ENCODE measurements at places on chromosomes 2 and 18.

DNA sequence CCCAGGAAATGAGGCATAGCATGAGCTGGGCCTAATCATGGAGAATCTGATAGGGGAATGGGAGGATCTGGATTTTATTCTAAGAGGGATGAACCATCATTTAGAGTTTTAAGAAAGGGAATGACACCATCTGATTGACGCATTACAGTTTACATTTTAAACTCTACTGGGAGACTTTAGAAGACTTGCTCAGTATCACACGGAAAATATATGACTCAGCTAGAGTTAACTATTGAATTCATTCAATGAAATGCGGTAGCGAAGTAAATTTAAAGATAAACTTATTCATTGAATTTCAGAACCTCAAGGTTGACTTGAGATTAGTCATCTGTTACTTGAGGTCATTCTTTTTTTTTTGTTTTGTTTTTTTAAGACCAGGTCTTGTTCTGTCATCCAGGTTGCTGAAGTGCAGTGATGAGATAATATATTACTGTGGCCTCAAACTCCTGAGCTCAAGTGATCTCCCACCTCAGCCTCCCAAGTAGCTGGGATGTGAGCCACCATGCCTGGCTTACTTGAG, 25.0 kb downstream of the MC4R start:
- no peak for DNase-seq

GRCh38 chr2:64538764-64539433, 14.8 kb downstream of the AFTPH start:
- no peak for DNase-seq

DNA sequence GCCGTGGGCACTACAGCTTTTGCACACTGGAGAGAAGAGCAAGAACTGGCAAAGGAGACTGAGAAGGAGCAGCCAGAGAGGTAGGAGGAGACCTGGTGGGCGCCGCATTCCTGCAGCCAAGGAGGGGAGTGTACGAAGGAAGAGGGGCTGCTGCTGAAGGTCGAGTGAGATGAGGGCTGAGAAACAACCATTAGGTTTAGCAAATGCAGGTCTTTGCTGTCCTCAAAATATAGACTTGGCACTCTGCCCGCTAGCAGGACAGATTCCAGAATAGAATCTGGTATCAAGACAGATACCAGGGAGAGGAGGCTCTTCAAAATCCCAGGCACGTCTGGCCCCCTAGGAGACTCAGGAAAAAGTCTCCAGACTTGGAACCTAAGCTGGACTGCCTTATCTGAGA, 83.0 kb downstream of the TGOLN2 start:
- DNase-seq: no peak

- DNase-seq: no peak
Observed at GRCh38 chr2:187274146-187274545, 173.9 kb downstream of the CALCRL start.

DNA sequence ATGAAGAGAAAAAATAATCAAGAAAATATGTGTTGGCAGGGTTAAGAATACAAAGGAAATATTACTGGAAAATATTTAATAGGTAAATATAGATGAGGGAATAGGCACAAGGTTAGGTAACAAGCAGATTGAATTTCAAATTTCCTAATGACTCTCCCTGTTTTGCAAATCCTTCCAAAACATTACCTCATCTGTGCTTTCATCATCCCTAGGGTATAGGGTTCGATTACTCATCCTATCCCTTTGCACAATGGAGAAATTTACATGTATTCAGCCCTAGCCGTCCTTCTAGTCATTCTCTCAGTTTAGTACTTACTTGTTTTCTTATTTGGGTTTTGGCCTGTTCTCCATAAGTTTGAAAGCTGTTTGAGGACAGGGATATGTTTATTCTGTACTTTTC, 864.6 kb upstream of the FSHR start:
- no peak for DNase-seq

DNA sequence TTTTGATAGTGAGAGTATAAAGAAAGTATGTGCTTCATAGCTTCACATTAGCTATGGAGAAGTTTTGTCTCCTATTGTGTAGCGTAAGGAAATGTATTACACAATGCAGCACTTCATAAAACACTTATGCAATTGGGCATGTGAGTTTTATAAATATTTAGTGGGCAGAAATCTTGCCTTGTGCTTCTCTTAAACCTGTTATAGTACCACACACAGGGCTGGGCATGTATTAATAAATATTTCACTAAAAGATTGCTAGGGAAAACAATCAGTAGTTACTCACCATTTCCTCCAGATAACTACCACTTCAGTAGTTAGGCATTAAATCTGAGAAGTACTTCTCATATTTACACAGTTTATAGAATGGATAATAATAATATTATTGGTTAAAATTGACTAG, 1080.8 kb upstream of the PIK3C3 start:
- DNase-seq: no peak

- DNase-seq: no peak
Observed at GRCh38 chr2:59033661-59034060, 792.5 kb upstream of the FANCL start.

DNA sequence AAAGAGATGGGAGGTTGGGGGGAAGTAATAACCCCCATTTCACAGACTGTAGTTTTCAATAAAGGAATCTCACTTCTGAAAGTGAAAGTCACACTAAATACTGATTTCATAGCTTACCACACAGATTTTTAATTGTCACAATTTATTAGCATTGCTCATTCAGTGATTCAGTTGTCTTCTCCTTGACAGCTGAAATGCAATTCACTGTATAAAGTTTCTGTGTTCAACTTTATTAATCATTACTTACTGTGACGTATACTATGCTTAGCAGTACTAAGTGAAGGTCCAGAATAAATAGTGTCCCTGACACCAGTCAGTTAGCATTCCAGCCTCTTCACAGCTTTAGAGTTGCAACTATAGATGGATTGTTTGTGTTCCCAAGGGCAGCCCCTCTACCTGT, 324.1 kb upstream of the CRIM1 start:
- no peak for DNase-seq

- no peak for DNase-seq
Observed at GRCh38 chr18:57976230-57976773, 67.7 kb upstream of the NEDD4L start.

All from Panc1 (cell line).